ENCODE measurements at places on chromosomes 12 and 14.

DNA sequence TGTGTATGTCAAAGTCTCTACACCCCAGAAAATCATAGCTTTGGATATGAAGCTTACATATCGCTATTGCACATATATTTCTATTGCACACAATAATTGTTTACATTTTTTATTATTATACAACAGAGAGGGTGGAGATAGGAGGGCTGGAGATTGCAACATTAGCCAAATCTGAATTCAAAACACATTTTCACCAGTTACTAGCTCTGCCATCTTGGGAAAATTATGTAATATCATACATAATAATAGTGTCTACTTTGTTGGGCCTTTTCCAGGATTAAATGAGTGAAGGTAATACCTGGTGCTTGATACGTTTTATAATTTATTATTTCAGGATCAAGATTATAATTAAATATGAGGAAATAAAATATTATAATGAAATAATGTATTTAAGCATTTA, 507.4 kb upstream of the TBX3 start:
- DNase-seq: no peak

GRCh38 chr14:104973135-104973384, 5.1 kb downstream of the AHNAK2 start:
- DNase-seq: no peak

DNA sequence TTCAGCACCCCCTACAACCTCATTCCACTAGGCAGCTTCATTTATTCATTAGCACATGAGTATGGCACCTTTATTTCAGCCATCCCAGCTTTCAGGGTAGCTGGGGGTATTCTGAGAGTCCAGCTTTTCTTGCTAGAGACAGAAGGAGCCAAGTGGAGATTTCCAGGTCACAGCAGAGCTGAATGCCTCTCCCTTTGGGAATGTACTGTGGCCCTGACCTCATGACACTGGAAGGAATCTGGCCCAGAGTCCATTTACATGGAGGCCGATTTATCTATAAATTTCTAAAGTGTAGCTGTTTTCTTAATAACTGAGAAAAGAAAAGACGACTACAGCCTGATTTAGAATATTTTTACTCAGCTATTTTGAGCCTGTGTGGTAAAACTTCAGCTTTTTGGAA, 47.2 kb upstream of the JDP2 start:
- DNase-seq: no peak

GRCh38 chr12:53094394-53094787, 3.1 kb upstream of the IGFBP6 start:
- no peak for DNase-seq

DNA sequence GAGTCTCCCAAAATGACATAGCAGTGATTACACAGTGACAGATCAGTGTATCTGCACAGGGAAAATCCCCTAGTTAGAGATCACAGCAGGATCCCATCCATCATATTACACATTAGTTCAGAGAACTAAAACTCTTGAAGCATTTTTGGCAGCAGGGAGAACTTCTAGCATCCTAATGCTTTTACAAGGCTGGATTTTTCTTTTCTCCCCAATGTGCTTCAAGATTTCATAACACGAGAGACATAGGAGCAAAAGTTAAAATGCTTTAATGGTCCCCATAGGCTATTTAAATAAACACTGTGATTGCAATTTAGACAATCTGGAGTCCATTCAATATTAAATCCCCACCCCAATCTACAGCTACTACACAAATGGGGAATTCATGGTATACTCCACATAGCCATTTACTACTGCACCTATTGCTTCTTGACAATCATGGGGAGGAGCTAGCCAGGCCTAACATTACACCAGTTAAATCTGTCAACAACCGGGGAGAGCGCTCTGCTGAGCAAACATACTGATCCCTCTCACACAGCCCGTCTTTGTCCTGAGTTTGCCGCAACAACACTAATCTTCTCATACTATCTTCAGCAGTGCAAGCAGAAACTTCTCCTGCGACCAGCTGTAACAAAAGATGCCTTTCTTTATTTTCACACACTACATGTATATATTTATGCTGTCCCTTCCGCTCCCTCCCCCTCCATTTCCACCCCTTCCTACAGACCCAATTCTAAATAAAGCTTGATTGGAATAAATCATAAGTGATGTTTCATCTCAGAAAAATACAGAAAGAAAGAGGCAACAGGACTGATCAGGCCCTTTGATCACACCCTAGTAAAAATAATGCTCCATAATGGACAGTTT, 120.3 kb upstream of the SOX5 start:
- DNase-seq: no peak

GRCh38 chr12:118166946-118167345, 31.0 kb downstream of the PEBP1 start:
- peak; percentile 50 for DNase-seq

DNA sequence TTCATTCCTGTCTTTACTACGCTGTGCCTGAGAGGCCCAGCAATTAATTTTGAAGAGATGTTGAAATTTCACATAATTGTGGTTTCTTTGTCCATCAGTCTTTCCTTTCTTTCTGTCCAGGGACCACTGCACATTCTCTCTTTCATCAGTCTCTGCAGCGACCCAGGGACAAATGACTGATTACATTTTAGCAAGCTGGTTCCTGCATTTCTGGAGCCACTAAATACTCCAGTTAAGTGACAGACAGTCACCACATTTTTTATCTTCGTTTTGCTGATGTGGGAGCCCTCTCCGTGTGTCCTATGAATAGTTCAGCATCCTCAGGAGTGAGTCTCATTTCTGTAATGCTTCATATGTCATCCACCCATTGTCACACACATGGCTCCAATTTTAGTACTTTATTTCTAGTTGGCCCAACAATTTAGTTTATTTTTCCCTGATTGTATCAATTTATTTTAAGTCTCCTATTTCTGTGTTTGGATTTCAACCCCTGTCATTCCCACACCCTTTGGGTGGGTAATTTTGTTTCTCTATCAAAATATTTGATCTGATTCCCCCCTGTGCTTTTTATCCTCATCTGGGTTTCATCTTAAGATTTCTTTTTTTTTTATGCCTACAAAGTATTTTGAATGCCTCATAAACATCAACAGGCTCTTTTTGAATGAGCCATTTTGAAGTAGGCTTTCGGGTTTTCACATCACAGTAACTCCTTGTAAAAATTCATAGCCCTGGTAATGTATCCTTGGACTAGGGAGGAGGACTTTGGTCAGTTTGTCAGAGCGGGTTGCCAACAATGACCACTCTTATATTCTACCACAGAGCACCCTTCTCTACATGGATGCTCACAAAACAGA, 1196.5 kb downstream of the GALC start:
- DNase-seq: no peak

DNA sequence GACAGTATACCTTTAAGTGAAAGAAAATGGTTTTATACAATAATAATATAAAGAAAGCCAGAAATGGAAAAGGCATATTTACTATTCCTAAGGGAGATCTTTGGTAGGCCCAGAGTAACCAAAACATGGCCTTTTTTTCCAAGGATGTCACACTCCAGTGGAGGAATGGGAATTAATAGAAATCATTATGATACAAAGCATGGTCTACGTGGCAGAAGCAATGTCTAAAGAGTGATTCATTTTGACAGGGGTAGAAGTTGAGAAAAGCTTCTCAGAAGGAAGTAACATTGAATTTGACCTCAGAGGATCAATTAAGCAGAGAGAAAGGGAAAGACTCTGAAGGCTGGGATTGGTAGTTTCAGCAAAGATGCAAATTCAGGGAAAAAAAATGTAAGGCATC, 208.6 kb downstream of the BTG1 start:
- no peak for DNase-seq

- DNase-seq: no peak
Measured at GRCh38 chr12:131863711-131864396, 30.6 kb upstream of the ULK1 start.

GRCh38 chr12:108210001-108210400, 80.9 kb downstream of the WSCD2 start:
- DNase-seq: no peak

DNA sequence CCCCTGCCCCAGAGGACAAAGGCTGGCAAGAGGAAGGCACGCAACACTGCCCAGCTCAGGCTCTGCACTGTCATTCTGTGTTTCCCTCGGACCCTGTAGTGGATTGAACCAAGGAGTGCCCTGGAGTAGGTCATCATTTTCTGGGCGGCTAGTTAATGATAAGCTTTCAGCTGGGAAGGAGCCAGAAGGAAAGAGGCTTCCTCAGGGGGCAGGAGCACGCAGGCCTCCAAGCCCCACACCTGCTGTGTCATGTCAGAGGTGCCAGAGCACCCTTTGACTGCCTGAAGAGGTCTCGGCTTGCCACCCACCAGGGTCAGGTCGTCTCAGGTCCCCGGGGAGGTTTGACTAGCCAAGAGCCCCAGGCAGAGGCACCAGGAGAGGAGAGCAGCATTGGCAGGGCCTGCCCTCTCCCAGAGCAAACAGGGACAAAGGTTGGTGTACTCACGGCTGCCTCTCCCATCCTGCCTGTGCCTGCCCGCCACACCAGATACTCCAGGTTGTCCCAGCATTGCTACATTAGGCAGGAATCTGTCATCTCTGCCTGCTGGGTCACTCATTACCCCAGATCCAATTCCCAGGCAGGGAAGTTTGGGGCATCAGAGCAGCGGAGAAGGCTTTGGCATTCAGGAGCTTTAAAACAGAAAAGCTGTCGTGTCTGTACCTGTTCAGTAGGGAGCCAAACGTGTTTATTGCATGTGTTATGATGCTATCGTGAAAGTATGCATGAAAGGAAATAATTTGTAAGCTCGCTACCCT, 33.5 kb upstream of the ATP2A2 start:
- DNase-seq: no peak

DNA sequence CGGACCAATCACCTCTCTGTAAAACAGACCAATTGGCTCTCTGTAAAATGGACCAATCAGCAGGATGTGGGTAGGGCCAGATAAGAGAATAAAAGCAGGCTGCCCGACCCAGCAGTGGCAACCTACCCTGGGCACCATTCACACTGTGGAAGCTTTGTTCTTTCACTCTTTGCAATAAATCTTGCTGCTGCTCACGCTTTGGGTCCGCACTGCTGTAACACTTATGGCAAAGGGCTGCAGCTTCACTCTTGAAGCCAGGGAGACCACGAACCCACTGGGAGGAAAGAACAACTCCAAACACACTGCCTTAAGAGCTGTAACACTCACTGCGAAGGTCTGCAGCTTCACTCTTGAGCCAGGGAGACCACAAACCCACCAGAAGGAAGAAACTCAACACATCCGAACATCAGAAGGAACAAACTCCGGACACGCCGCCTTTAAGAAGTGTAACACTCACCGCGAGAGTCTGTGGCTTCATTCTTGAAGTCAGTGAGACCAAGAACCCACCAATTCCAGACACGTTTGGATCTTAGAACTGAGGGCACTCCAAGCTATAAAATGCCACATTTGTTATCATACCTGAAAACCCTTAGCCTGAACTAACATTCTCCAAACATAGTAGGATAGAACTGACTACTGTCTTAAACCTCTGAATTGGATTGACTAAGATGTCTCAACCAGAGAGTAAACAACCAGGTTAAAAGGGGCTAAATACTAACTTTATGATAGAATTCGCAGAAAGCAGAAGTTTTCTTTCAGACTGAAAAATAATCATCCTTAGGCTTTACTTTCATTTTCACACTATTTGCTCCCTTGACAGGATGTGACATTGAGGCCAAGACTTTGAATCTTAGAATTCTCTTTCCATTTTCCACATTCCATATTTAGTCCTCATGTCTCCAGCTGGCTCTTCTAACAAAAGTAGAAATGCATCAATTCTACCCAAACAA, 33.6 kb downstream of the CDKL1 start:
- no peak for DNase-seq

DNA sequence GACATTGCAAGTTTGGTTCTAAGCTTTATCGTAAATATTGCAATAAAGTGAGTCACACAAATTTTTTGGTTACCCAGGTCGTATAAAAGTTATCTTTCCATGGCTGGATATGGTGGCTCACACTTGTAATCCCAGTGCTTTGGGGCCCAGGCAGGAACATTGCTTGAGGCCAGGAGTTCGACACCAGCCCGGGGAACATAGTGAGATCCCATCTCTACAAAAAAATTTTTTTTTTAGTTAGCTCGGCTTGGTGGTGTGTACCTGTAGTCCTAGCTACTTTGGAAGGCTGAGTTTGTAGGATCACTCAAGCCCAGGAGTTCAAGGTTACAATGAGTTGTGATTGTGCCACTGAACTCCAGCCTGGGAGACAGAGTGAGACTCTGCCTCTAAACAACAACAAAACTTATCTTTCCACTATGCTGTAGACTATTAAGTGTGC, 24.4 kb downstream of the PRORP start:
- no peak for DNase-seq

DNA sequence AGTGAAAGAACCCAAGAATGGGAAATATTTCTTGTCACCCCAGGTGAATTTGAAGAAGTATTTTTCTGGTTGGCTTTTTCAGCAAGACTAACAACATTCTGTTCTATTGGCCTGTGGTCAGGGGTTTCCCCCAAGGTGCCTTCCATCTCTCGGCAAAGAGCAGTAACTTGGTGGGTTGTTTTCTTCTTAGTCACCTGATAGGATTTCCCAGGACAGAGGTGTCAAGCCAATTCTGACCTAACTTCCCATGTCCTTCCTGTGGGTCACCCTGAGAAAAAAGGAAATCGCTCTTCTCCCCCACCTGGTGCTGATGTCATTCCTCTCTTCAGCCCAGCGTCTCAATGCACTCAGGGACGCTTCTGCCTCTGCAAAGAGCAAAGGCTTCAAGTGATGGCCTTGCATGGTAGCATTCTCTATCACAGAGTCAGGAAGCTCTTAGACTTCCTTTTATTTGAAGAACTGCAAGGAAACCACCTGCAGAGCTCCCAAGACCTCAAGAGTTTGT, 16.1 kb upstream of the IFNG start:
- peak; percentile 23 for DNase-seq

DNA sequence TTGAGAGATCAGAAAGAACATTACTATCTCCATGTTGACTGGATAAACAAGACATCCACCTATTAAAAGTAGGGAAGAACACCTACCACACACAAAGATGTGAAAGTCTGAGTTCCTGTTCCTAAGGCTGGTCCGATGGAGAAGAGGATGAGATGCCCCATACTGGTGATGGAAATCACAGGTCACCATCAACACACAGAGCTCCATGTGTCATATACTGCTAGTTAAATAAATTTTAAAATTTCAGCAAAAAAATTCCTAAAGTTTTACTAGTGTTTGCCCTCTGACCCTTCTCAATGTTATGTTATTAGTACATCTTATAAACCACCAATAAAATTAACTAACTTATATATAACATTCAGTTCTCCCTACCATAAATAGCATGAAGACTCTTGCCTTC, 59.1 kb downstream of the KCNA5 start:
- no peak for DNase-seq

DNA sequence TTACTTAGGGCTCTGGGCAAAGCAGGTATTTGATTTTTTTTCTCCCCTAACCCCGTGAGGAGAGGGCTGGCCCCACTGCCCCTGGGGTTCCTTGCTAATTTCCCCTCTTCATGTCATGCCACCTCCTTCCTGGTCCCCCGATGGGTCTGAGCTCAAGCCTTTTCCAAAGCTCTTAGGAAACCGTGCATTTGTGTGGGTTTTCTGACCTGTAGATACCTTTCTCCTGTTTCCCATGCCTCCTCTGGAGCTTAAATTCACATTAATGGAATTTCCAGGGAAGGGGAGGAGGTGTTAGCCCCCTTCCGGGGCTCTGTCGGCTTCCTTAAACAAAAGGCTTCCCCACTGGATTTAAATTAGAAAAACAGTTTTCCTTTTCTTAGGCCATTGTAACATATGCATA, 12.6 kb downstream of the SFSWAP start:
- no peak for DNase-seq

- DNase-seq: peak; percentile 43
Measured at GRCh38 chr14:89276424-89276975, 140.5 kb downstream of the FOXN3 start.

Data from GM18507 (cell line).